Uterus (tissue), 4 donors: ENCODE measurements at places on chromosomes 11 and 22. TPM values are rescaled to one million over a fixed set of nuclear protein-coding genes. Genes with fewer than 3 reads are reported as not detected.
A peak's percentile ranks its signal among the peaks of the same experiment; 100 is the strongest.

The CSNK2A3 gene
- 2.6 TPM for total RNA-seq

DNA sequence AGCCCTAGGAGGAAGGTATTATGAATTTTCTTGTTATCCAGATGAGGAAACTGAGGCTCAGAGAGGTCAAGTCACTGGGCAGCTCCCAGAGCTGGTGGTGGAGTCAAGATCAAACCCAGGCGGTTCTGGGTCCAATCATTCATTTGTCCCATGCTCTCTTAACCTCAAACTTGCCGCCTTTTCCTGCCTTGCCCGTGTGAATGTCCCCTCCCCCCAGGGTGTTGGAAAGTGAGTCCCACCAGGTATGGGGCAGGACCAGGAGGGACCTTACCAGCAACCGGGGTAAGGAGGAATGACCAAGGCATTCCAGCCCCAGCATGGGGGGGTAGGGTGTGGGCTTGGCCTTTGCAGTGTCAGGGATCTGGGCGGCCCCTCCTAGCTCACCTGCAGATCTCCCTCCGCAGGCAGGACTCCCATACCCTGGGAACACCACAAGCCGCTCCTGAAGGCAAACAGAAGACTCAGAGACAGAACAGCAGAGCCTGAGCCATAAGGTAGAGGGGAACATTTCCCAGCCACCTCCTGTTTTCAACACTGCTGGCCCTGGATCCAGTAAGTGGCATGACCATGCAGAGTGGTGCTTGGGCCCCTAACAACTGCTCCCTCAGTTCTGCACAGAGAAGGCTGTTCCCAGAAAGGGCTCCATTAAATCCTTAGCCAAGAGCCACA is 41.2 kb upstream of the SYT7 start:
- H3K4me1 ChIP-seq, result no peaks in the 10 kb centered on the region
- H3K36me3 ChIP-seq, result no peaks in the 10 kb centered on the region
- no peak for DNase-seq
- H3K4me3 ChIP-seq, result no peak overlapping the region
- H3K27ac ChIP-seq, result no peak overlapping the region
- H3K27me3 ChIP-seq, result no peaks in the 10 kb centered on the region

GRCh38 chr22:32720924-32721323 is 80.6 kb upstream of the TIMP3 start:
- DNase-seq, result peak; percentile 59
- H3K27me3 ChIP-seq, result no peaks in the 10 kb centered on the region
- H3K36me3 ChIP-seq, result no peaks in the 10 kb centered on the region
- H3K4me1 ChIP-seq, result no peaks in the 10 kb centered on the region

DNA sequence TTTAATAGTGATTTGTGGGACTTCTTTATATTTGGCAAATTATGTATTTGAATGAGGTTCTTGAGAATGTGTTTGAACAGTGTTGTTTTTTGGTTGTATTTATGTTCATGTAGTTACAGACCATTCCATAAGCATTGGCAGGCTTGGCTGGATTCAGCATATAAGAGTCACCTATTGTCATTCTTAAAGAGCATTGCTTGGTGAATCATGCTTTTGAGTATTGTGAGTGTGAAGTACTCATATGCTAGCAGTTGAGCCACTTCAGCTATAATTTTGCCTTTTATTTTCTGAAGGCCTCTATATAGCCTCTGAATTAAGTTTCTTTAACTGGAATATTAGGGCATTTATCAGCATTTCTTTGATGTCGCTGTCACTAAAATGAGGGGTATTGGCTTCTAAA is 110.0 kb upstream of the GAL start:
- no peaks in the 10 kb centered on the region for H3K4me1 ChIP-seq
- H3K27me3 ChIP-seq, result no peaks in the 10 kb centered on the region
- no peak overlapping the region for H3K4me3 ChIP-seq
- DNase-seq, result no peak
- no peaks in the 10 kb centered on the region for H3K36me3 ChIP-seq

DNA sequence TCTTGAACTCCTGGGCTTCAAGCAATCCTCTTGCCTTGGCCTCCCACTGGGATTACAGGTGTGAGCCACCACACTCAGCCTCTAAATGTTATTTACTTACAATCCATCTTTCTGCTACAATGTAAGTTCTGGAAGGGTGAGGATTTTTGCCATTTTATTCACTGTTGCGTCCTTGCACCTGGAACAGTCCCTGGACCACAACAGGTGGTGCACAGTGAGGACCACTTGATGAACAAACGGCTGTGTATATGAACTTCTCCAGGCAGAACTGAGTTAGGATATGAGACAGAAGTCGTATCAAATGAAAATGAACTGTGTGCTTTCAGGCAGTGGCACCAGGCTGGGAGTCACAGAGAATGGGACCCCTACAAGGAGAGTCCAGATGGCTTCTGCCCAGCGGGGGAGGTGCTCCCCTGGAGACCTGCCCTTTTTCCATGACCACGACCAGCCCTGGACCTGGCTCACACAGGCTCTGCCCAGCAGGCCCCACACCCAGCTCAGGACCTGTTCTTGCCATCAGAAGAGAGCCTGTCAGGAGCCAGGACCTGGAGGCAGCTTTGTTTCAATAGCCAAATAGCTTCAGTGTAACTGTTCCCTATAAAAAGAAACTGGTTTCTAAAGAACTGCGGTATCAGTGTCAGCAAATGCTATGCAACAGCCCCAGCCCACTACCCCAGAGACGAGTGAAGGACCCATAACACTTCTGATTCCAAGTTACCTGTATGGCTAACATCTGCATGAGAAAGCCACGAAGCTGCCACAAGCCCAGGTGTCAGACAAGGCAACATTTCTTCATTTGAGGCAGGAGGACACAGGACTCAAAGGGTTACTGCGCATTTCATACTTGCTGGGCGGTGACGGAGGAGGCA is 104.9 kb downstream of the MICAL3 start:
- no peak overlapping the region for H3K27ac ChIP-seq
- peaks cover 36% of the 10 kb centered on the region for H3K4me1 ChIP-seq
- no peaks in the 10 kb centered on the region for H3K27me3 ChIP-seq
- H3K4me3 ChIP-seq, result no peak overlapping the region
- no peaks in the 10 kb centered on the region for H3K36me3 ChIP-seq
